Activated T-helper 1 cell treated with anti-CD3 and anti-CD28 coated beads, Interleukin-2, amount 50 U/mL, for 16 hours (primary cell): ENCODE measurements at places on chromosomes 11 and 22.
A peak's percentile ranks its signal among the peaks of the same experiment; 100 is the strongest.

GRCh38 chr11:86068138-86068871, 579 bp downstream of the PICALM start:
- peak; percentile 17 for DNase-seq

DNA sequence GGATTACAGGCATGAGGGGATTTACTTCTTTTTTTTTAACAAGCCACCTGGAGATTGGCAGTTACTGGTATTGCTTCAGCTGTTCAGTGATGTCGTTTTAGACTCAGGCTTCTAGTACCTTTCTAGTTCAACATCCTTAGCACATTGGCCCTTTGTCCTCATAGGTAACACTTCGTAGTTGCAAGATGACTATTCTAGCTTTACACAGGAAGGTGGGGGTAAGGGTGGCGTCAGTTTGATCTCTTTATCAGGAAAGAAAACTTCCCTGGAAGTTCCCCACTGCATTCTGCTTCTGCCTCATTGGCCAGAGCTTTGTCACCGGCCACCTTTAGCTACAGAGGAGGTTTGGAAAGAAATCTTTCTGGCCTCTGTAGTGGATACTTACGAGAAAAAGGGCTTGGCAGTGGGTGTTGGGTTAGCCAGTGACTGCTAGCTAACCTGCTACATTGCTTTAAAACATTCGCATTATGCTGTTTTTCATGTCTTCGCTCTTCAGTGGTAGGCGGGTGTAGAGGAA, 40.7 kb downstream of the SFI1 start:
- no peak for DNase-seq

- DNase-seq: no peak
These were observed 6.5 kb downstream of the STIP1 start for GRCh38 chr11:64192434-64192833.

- no peak for DNase-seq
These were observed 1186.5 kb downstream of the BRD1 start for GRCh38 chr22:48640890-48641841.
